ENCODE measurements at places on chromosomes 5 and 9.

- no peak for DNase-seq
Observed at GRCh38 chr5:40801771-40802562, 3.8 kb upstream of the PRKAA1 start.

- DNase-seq: no peak
Observed at GRCh38 chr9:34887841-34888240, 70.2 kb upstream of the PHF24 start.

DNA sequence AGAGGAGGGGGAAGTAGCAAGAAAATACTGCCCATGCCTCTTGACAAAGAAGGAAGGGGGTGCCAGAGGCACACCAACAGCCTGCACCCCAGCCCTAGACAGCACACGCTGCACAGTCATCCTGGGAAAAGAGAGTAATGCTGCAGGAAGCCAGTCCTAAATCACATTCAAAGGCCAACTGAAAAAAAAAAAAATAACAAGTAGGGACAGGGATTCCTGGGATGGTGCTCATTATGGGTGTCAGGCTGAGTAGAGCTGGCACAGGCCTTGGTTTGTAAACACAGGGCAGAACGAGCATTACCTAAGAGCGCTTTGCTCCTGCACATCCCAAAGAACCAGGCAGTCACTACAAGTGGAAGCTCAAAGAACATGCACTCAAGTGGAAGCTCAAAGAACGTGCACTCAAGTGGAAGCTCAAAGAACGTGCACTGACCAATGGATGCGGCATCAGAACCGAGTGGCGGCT lies 7.8 kb downstream of the RAPGEF1 start:
- DNase-seq: no peak

- DNase-seq: no peak
Observed at GRCh38 chr5:77621440-77621839, 17.1 kb downstream of the OTP start.

GRCh38 chr5:96936431-96937320 lies 796 bp downstream of the LNPEP start:
- DNase-seq: no peak

- no peak for DNase-seq
Observed at GRCh38 chr9:123049589-123050222, 16.2 kb downstream of the GPR21 start.

DNA sequence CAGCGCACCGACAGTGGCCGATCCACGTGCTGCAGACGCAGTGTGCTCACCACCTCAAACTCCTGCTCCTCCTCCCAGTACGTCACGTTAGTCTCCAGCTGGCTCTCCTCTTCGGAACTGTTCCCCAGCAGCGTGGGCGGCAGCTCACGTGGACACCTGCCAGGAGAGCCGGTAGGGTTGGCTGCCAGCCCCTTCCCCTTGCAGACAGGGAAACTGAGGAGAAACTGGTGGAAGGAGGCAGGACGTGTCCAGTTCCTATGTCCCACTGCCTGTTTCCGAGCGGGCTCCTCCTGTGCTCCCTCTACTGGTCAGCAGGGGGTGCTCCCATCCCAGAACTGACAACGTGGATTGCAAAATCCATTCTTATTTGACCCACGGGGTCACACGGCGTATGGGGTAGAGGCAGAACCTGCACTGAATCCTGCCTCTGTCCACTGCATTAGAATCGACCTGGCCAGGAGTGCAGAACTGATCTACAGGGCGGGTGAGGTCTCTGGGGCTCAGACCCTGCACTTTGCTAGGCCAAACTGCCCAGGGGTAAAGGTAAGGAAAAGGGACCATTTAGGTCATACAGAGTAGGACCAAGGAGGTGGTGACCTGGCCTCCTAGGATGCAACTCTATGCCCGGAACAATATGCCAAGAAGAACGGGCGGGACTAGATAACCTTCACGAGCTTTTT lies 25.7 kb downstream of the PDGFRB start:
- DNase-seq: peak; percentile 17

DNA sequence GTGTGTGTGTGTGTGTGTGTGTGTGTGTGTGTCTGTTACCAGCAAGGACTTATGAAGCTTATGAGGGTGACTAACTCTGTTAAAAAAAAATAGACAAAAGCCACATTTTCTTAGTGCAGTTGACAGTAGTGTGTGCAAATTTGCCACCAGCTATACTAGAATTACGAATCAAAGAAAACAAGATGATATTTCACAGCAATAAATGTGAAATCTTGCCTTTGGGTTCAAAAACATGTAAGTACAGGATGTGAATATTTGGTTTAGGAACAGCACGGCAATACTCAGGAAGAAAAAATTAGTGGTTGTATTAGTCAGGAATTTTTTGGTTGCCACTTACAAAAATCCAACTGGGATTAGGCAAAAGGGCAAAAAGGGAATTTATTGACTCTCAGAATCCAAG lies 117.4 kb downstream of the NPR3 start:
- DNase-seq: no peak

GRCh38 chr9:126317513-126317912 lies 9.1 kb upstream of the MVB12B start:
- no peak for DNase-seq

- DNase-seq: no peak
Observed at GRCh38 chr5:157855404-157855994, 3.4 kb downstream of the CLINT1 start.

DNA sequence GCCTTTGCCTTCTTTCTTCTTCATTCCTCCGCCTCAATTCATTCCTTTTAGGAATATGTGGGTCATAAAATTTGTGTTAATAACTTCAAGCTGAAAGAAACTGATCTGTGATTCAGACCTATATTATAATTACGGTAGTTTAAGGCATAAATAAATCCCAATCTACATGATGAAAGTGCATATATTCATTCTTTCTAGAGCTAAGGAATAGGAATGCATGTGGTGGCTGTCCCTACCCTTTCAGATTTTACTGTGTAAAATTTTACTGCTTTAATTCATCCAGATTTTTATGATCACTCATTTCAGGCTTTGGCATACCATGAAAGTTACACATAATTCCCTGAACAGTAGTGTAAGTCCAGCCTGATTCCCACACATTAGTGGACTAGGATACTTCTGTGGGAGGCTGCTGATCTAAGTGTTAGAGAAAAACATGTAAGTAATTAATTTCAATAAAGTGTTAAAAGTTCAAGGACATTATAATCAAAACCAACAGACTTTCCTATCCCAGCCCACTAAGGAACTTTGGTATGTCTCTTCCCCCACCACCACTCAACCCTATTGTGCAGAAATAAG lies 83.1 kb downstream of the HINT1 start:
- no peak for DNase-seq

GRCh38 chr5:82165740-82166530 lies 112.2 kb downstream of the RPS23 start:
- no peak for DNase-seq

DNA sequence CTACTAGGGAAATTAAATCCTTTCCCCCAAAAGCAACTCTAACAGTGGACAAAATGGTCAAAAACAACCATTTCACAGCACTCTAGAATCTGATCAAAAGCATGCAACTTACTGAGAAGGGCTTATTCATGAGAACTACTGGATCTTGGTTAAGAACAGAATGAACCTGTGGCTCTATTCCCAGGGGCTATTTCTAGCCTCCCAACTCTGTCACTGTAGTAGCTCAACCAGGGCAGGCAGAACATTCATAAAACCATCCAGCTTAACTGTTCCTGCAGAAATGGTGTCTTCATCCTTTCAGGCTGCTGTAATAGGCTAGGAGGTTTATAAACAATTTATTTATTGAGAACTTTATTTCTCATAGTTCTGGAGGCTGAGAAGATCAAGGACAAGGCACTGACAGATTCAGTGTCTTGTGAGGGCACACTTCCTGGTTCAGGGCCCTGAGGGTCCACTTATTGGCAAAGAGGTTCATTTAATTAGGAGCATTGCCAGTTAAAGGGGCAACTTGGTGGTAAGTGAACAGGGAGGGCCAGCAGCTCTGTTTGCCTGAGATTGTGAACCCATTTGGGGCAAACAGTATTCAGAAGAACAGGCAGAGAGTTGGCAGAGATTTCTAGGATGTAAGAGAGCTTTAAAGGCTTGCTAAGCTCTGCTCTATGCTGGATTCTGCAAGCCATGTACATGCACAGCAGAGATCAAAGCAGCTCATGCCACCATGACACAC lies 238.5 kb upstream of the FBXL7 start:
- DNase-seq: no peak

DNA sequence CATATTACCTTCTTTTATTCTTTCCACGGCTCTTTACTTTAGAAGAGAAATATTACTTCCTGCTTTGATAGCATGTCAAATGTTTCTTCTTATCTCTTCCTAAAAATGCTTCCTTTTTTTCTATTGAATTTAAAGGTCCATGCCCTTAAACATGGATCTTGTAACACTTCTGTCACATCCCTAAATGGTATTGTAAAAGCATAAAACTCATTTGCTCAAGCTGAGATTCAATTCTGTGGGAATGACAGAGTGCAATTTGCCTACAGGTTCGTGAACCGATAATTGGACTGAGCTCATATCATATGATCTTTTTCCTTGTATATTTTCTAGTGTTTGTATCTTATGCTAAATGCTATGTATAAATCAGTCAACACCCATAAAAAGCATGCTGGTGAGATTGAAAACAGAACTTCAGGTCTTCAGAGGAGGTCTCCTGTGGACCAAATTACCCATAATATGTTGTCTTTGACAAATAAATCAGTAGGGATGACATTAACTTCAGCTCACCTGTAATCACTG lies 429.3 kb downstream of the TMEM232 start:
- DNase-seq: no peak

- DNase-seq: no peak
Observed at GRCh38 chr5:76166886-76167576, 83.8 kb downstream of the SV2C start.

- DNase-seq: no peak
Observed at GRCh38 chr5:153130296-153130695, 360.2 kb upstream of the GRIA1 start.

DNA sequence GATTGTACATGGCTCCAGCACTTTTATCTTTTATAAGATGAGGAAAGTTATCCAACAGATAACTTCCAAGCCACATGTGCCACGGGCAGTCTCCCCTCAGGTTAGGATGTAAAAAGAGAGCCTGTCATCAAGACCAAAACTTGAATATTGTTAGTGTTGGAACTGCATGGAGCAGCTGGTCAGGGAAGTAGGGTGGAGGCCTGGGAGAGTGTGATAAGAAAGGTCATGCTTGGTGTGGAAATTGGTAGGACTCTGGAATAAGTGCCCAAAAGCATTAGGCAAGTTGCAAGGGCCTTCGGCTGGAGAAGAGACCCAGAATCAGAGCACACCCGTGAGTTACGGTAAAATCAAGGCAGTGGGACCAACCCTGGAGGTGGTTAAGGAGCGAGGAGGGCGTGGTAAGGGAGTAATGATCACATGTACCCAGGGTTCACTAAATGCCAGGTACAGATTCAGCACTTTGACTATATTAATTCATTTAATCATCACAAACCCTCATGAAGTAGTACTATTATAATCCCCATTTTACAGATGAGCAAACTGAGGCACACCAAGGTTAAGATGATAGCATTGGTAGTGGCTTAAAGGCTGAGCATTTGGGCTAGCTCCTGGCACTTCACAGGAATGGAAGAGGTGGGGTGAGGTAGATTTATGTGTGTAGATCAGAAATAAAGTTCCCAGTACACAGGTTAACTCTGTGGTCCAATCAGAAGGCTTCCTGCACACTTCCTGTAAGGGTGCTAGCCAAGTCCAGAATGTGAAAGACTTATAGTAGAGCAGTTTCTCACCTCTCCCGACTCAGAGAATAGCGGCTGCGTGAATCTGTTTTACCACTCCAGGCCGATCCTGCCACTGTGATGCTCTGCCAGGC lies 96.5 kb upstream of the ZNF608 start:
- no peak for DNase-seq

GRCh38 chr9:137044502-137045177 lies 1.3 kb downstream of the NPDC1 start:
- DNase-seq: no peak

DNA sequence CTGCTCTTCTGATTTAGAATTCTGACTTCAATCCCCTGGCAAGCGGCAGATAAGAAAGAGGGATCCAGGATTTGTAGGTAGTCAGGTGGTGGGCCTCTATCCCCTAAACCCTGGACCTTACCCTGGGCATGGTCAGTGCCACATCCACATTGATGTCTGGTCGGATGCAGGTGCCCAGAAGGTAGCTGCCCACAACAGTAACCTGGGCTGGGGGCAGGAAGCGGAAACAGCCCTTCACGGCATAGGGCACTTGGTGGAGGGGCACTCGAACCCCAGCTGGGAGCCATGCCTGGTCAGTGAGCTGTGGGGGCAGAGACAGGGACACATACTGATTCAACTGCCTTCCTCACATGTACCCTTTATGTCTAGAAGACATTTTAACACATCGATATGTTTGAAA lies 3.8 kb downstream of the NOL6 start:
- no peak for DNase-seq

DNA sequence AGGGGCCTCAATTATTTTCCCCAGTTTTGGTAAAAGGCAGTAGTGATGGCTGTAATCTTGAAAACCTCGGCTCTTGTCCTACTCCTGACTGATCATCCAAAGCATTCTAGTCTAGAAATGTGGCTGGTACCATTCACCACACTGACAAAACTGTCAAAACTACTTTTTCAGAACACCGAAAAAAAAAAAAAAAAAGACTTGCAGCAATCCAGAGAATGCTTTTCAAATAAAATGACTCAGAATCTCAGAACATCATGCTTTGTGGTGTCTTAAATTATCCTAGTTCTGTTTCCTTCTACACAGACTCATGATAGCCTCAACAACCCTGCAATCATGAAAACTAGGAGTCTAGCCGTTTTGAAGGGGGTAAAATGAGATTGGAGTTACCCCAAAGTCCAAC lies 13.4 kb downstream of the SLC28A3 start:
- DNase-seq: no peak

DNA sequence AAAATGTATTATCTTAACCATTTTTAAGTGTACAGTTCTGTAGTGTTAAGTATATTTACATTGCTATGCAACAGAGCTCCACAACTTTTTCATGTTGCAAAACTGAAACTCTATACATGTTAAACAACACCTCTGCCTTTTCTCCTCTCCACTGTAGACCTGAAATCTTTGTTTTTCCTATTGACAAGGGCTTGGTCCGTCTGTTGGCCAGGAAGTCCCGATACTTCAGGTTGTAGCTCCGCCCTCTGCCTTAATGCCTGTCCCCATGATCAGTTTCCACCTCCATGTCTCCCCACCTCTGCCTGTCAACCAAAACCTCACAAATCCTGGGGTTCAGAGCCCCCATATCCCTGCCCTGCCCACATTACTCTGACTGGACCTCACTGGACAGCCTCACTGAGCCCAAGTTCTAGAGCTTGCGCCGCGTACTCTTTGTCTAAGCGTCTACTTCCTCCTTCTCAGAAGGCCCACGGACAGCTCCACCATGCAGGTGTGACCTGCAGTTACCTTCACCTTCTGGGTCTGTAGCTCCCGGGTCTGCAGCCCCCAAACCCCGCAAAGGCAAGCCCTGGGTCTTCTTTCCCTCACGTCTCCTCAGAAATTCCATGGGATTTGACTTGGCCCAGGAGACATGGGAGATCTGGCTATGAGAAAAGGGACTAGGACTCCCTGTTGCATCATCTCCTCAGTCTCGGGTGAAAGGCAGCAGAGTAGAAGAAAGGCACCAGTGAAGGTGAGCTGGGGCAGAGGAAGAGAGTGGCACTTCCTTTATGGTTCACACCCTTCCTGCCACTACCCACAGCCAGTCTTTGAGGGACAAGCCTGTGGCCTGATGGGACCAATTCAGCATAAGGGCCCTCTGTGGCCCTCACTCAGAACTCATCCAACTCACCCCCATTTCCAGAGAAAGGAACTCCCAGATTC lies 8.0 kb downstream of the GLIPR2 start:
- no peak for DNase-seq

All from stimulated activated CD4-positive, alpha-beta T cell treated with anti-CD3 and anti-CD28 coated beads, Interleukin-1b, Interleukin-23, amount 100 ng/mL, for 1 hour (primary cell).